ENCODE measurements at places on chromosomes 16 and 17.

DNA sequence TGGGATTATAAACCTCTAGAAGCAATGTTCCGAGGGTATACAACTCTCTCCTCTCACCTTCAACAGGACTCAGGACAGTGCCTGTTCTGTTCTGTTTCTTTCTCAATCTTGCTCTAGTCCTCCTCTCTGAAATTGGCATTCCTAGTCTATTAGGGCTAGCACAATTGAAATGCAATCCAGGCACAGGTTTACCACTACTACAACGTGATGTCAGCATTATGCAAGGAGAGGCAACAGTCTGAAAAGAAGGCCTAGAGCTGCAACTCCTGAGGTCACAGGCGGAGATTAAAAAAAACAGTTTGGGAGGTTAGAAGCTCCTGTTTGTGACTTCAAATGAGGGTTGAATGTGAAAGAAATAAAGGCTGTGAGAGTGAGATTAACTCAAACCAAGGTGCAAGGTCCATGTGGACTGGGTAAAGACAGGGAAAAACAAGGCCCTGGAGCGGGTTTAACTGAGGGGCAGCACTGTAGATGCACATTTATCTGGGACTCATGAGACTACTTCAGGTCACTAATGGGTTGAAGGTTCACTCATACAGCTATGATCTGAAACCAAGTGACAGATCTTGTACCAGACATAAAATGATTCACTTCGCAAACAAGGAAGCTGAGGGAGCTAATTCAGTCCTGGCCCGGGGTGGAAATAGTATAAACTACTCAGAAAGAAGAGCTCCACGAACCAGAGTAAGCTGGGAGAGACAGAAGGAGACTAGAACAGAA, 16.8 kb downstream of the AMFR start:
- DNase-seq: no peak

GRCh38 chr17:32960815-32961214, 30.8 kb upstream of the SPACA3 start:
- DNase-seq: no peak

GRCh38 chr17:11170881-11171280, 70.1 kb upstream of the SHISA6 start:
- no peak for DNase-seq

DNA sequence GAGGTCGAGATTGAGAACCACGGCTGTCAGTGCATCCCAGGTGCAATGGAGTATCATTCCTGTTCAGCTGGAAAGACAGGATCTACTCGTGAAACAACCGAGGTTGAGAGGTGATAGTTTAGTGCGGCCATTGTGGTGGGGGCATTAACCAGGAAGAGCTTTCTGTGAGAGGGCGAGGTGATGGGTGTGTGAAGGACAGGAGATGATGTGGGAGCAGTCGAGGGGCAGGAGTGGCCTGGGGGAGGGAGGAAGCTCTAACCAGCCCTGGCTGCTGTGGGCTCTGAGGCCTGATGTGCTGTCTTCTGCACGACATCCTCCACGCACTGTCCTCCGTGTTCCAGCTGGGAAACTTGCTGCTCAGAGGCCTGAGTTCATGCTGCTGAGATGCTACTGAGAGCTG, 22.0 kb downstream of the GOSR2 start:
- no peak for DNase-seq

- no peak for DNase-seq
Observed at GRCh38 chr17:34163123-34163522, 92.0 kb upstream of the CCL2 start.

- DNase-seq: no peak
Observed at GRCh38 chr17:39719563-39720355, 10.6 kb downstream of the MIEN1 start.

GRCh38 chr17:77882481-77883212, 75.9 kb upstream of the TNRC6C start:
- DNase-seq: peak; percentile 83

GRCh38 chr16:68739964-68740627, 3.0 kb downstream of the CDH1 start:
- DNase-seq: no peak

GRCh38 chr16:56336071-56336688, 89.2 kb downstream of the AMFR start:
- DNase-seq: no peak

- DNase-seq: peak; percentile 55
Observed at GRCh38 chr17:58303971-58304749, 23.4 kb upstream of the MPO start.

GRCh38 chr16:19131825-19132218, 18.1 kb downstream of the ITPRIPL2 start:
- DNase-seq: no peak

DNA sequence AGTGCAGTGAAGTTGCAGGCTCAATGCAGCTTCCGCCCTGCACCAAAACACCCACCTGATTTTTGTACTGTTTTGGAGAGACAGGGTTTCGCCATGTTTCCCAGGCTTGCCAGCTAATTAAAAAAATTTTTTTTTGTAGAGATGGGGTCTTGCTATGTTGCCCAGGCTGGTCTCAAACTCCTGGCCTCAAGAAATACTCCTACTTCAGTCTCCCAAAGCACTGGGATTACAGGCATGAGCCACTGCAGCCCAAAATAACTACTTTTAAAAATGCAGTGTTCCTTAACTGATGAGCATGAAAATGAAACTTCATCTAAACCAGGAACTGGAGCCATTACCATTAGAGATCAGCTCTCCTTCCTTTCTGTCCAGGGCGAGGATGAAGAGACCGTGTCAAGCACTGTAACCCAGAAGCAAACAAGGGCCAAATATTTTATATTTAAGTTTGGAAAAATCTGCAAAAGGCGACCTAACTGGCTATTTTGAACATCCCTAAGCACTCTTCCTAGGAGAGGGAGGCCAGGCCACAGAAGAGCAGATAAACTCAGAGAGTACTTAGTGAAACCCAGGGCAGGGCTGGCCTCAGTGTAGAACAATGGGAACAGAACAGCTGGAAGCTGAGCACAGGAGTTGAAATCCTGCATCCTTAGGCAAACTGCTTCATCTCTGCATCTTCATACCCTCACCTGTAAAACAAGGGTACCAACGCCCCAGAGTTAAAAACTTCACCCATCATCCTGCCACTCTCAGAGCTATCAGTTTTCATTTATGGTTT, 24.0 kb downstream of the CREBBP start:
- DNase-seq: no peak

DNA sequence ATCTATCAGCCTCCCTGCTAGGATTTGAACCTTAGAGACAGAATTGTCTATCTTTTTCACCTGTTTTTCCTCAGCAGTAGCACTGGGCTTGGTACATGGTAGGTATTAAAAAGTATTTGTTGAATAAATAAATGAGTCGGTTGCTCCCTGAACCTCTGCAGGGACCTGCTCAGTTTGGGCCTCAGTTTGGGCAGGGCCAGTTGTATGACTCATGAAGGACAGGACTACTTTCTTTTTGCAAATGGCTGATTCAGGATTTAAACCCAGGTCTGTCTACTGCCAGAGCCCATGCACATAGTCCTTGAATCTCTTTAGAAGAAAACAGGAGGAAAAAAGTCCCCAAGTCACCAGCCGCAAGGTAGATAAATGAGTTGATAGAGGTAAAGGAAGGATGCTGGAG, 3.1 kb downstream of the MMP2 start:
- no peak for DNase-seq

DNA sequence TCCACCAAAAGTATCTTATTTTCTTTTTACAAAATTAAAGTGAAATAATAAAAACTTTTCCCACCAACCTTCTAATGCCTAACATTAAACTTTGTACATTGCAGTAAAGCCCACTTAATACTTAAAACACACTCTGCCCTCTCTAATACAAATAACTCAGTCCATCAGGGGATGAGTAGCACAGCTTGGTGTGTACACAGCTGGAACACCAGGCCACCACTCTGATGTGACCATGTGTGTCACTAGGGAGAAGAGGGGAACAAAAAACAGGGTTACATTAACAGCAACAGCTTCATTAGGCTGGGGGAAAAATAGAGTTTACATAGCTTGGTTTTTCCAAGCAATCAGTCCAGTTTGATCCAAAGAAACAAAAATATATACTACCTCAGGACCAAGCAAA, 295.0 kb downstream of the CEP112 start:
- no peak for DNase-seq

- no peak for DNase-seq
Observed at GRCh38 chr16:3835089-3835602, 45.4 kb downstream of the CREBBP start.

DNA sequence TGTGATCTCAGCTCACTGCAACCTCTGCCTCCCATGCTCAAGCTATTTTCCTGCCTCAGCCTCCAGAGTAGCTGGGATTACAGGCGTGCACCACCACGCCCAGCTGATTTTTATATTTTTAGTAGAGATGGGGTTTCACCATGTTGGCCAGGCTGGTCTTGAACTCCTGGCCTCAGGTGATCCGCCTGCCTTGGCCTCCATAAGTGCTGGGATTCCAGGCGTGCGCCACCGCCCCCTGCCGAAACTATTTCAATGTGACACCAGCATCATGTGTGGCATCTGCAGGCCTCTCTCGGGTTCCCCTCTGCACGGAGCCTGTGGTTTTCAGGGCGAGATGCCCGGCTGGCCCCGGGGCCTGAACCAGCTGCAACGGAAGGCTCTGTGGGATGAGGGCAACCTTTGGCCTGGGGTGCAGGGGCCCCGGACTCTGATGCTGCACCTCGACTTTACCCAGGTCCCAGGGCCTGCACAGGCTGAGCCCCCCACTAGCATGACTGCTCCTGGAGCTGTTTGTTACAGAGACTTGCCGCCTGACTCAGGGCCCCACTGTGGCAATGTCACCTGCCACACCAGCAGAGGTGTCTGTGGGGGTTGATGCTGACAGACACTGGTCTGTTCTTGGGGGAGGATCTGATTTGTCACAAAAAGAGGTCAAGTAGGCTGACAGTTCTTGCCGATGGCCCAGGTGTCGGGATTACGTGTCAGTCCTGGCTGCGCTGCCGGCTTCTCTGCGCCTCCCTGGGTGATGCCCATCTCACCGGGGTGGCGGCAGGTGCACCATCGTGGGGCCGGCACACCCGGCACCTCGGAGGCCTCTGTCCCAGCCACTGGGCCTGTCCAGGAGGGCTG, 8.6 kb upstream of the TEX19 start:
- peak; percentile 54 for DNase-seq

DNA sequence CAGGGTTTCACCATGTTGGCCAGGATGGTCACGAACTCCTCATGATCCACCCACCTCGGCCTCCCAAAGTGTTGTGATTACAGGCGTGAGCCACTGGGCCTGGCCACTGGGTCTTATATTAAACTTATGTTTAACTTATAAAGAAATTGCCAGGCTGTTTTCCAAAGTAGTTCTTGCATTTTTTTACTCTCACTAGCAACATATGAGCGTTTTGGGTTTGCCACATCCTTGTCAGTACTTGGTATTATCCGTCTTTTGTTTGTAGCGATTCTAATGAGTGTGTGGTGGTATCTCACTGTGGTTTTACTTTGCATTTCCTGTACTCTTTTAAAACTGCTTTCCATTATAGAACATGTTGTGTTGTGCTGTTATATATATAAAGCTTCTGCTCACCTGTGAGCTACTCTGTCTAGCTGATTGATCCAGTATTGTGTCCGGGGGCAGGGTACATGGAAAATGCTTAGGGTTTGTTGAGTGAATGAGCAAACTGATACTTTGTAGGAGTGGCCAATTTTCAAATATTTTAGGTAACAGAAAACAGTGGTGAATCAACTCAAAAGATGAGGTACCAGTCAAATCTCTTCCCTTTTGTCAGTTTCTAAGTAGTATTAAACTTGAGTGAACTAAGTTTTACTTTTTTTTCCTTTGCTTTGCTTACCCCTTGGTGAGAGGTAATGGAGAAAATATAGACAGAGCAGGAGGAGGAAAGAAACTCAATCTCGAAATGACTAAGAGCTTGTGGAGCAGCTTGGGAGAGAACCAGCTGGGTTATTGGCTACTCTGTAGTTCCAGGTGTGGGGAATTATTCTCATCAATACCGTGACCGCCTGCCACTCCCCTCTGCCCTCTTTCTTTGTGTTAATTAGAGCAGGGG, 75.8 kb downstream of the PITPNC1 start:
- no peak for DNase-seq

- no peak for DNase-seq
Observed at GRCh38 chr17:80272366-80272765, 11.7 kb downstream of the RNF213 start.

DNA sequence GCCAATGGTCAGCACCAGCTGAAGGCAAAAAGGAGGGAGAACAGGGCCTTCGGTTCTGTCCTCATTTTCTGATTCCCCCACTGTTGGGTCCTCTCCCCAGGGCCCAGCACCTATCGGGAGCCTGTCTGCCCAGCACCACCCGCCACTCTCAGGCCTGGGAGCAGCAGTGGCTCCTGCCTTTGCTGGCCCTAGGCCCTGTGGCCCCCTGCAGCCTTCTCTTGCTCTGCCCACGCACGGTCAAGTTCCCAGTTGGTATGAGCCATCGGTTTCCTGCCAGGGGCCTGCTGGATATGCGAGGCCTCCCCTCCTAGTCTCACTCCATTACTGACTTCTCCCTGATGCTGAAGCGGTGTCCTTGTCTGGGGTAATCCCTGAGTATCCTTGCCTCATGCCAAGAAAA, 37.5 kb downstream of the HSBP1 start:
- DNase-seq: no peak

DNA sequence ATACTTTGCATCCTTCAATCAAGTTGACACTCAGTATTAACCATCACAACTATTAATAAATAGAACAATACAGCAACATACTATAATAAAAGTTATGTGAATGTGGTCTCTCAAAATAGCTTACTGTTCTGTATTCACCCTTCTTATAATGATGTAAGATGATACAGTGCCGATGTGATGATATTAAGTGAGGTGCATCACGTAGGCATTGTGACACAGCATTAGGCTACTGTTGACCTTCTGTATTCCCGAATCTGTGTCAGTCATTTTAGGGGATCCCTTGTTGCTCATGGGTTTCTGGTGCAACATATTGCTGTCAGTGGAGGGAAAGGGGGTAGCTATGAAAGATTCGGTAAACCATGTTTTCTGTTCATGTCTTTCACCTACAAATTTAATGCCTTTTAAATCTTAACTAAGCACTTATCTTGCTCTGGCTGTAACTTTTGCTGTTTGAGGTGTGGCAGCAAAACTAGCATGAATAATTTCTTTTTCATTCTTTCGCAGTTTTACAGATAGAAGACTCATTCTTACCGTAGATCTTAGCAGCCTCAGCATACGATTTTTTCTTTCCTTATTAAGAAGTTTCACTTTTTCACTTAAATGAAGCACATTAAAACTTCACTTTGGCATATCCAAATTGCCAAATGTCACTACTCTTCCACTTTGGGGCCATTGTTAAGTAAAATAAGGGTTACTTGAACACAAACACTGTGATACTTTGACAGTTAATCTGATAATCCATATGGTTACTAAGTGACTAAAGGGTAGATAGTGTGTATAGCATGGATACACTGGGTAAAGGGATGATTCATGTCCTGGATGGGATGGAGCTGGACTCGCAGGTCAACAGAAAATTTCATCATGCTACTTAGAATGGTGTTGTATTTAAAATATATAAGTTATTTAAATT, 29.6 kb downstream of the NFAT5 start:
- no peak for DNase-seq

Measured in natural killer cell (primary cell).